D721Med (cell line): ENCODE measurements at places on chromosomes 12 and 14.

DNA sequence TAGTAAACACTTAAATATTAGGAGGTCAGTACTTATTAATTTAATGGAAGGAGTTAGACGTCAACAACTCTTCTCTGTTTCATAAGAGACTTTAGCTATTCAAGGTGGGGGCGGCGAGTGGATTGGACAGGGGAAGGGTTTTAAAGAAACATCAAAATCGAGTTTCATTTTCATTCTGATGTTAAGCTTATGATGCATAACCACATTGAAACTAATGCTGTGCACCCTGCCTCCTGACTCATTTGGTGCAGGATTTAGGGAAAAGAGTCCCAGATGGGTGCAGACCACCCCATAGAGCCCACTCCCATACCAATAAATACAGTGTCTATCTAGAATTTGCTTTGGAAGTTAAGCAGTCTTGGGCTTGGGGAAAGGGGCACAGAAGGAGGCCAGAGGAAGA is 7.4 kb downstream of the ZBTB39 start:
- no peak for DNase-seq

- DNase-seq = no peak
Measured at GRCh38 chr14:60922050-60922449, 58.8 kb downstream of the TRMT5 start.

DNA sequence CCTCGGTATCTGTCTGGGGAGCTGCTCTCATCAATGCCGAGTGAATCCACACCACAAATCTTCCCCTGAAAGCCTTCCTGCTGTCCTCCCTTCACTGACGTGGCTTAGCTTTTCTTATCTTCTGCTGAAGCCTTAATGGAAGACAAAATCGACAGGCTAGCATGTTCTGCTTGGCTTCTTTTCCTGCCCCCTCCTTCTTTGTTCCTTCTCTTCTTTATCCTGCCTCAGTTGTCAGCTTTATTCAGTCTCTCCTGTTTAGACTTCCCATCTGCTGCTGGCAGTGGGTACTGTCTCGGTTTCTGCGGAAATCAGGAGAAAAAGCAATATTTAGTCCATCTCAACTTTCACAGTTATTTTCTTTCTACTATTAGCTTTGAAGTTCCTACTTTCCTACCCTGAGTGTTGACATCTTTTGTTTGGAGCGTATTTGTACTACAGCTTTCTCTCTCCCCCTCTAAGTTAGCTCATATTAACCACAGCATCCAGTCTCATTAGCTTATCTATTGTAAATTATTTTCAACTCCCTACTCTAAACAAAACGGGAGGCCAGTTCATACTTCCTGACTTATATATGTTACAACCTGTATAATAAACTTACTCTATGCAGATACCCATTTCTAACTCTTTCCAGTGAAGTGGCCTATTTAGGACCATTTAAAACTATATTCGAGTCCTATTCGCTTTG is 226.0 kb downstream of the DACT1 start:
- DNase-seq = no peak

DNA sequence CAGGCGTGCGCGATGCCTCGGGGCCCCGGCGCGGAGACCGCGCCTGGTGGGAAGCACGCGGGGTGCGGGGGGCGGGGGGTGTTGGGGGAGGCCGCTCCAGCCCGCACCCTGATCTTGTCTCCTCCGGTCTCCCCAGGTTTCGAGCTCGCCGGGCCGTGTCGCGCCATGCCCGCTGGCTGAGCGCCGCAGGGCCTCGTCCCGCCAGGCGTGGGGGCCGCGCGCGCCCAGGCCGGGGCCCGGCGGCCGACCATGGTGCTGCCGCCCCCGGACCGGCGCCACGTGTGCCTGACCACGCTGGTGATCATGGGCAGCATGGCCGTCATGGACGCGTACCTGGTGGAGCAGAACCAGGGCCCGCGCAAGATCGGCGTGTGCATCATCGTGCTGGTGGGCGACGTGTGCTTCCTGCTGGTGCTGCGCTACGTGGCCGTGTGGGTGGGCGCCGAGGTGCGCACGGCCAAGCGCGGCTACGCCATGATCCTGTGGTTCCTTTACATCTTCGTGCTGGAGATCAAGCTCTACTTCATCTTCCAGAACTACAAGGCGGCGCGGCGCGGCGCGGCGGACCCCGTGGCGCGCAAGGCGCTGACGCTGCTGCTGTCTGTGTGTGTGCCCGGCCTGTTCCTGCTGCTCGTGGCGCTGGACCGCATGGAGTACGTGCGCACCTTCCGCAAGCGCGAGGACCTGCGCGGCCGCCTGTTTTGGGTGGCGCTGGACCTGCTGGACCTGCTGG is 2.4 kb downstream of the TMEM121 start:
- no peak for DNase-seq

DNA sequence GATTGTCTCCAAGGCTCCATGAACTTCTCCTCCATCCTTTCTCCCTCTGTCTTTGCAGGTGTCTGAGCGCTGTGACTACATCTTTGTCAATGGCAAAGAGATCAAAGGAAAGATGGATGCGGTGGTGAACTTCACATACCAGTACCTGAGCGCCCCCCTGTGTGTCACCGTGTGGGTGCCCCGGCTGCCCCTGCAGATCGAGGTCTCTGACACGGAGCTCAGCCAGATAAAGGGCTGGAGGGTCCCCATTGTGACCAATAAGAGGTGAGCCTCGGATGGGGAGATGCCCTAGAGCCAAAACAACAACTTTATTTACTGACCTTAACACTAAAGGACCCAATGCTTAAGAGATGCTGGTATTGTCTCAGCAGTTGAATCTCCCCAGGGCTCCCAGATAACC is 130.0 kb downstream of the SLC15A4 start:
- DNase-seq = no peak

- no peak for DNase-seq
Measured at GRCh38 chr14:24692382-24693352, 58.7 kb upstream of the GZMB start.

DNA sequence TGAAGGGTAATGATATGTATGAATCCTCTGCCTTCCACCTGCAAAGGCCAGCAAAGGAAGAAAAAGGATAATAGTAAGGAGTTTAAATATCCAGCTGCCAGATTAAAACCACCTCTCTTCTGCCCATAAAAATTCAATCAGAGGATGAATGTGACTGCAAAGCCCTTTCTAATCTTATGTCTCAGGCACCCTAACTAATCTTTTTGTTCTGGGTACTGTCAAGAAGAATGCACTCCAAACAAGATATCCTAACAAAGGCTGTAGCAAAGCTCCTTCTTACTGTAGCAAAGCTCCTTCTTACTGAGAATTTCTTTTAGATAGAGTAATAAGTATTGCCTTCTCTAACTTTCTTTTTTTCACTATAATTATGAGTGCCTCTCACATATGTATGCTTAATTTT is 91.8 kb downstream of the ST8SIA1 start:
- peak; percentile 33 for DNase-seq

- DNase-seq = no peak
Measured at GRCh38 chr12:117125272-117125613, 26.0 kb upstream of the TESC start.

- DNase-seq = no peak
Measured at GRCh38 chr14:32075672-32076277, 1.3 kb upstream of the ARHGAP5 start.

GRCh38 chr14:78567343-78567742 is 397.2 kb downstream of the NRXN3 start:
- no peak for DNase-seq

GRCh38 chr12:111093428-111094142 is 173.2 kb upstream of the MYL2 start:
- no peak for DNase-seq
